GM12878 (cell line): ENCODE measurements at places on chromosomes 2 and 18.

DNA sequence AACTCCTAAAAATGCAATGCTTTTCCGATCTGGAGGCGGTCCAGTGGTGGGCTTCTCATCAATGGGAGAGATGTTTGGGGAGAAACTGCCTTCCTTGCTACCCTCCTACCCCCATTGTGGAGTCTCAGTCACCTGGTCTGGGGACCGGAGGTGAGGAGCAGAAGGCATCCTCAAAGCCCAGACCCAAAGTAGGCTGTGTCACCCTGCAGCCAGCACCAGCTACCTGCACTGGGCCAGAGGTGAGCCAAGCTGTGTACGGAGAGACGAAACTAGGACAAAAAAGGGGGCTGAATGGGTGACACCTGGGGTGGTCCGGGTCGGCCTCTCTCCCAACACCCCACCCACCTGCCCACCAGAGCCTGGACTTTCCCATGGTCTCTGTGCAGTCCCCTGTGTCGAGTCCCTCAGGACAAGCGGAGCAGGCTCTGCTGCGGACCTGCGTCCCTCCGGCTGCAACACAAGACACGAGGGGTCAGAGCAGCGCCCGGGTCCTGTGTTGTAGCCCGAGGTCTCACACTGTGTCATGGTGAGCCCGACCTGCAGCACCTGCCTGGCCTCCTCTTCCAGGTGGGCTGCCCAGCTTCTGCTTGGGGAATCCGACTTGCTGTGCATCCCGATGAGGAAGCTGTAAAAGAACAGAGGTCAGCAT is 68.0 kb upstream of the RMP24 start:
- no peak for DNase-seq

- no peak for DNase-seq
Measured at GRCh38 chr2:162073888-162074631, at the start of gene DPP4. Gene DPP4, minus strand, starts transcription at chr2:162074215. Its CDS starts 234 bp downstream, at chr2:162073981.

GRCh38 chr18:7658701-7659100 is 91.6 kb downstream of the PTPRM start:
- no peak for DNase-seq

DNA sequence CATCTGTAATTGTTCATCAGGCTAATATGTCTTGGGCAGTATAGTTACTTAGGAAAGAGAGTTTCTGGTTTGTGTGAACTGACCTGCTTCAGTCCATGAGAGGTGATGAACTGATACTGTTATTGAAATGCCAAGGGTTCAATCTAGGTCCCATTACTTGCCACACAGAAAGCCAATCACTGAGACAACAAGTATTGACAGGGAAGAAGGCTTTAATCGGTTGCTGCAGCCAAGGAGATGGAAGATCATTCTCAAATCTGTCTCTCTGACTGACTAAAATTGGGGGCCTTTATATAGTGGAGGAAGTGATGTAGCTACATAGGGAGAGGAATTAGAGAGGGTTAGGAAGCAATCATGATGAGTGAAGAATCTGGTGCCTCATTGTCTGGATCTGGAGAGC is 19.9 kb upstream of the FAM98A start:
- DNase-seq = no peak

DNA sequence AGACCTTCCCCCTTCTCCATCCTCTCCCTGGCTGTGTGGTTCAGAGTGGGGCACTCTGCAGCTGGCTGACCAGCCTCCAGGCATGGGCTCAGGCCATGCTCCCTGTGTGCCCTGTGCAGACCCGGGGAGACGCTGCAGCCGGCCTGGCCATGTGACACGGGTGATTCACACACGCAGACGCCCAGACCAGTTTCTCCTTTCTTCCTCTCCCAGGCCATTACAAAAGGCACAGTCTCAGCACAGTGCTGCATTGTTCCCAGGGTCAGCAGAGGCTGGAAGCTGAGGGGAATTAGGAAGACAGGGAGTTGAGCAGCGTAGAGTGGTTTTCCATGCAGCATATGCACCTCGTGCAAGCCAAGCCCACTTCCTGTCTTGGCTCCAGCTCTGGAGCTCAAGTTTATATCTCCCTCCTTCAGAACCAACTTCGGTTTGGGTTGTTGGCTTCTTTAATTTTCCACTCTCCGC is 288.5 kb downstream of the TNS1 start:
- no peak for DNase-seq

GRCh38 chr2:121992700-121993099 is 237.2 kb downstream of the TSN start:
- DNase-seq = no peak

DNA sequence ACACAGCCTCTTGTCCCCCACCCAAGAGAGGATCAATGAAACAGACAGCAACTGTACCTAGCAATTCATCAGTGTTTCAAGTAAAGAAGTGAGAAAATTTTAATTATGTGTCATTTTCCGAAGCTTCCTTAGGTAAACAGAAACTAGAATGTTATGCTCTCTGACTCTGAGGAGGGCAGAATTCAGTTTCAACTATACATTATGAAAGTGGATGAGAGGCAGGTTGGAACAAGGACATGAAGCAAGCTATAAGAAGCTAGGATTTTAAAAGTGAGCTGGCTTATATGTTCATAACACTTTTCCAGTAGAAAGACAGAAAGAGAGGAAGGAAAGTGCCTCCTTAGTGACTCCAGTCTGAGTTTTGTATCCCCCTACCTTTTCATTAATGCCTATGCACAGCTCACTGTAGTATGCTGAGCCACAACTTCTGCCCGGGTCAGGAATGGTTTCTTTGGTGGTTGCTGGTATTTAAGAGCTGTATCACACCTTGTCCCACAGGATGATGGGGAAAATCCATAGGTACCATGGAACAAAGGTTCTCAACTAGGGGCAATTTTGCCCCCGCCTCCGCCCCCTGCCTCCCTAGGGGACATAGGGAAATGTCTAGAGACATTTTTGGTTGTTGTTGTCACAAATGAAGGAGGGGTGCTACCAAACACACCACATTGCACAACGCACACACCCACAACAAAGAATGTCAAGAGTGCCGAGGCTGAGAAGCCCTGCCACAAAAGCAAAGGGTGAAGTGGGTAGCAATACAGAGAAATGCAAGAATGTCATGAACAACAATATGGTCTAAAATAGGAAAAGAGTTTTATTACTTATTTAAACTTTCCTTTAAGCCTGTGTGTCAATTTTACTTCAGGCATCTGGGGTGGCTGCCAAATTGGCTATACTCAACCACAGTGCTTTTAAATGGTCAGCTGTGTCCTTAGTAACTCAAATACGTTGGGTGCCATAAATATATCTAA is 161.0 kb upstream of the ZFP36L2 start:
- DNase-seq = peak; percentile 86

- no peak for DNase-seq
Measured at GRCh38 chr2:143284087-143284675, 155.0 kb downstream of the ARHGAP15 start.

DNA sequence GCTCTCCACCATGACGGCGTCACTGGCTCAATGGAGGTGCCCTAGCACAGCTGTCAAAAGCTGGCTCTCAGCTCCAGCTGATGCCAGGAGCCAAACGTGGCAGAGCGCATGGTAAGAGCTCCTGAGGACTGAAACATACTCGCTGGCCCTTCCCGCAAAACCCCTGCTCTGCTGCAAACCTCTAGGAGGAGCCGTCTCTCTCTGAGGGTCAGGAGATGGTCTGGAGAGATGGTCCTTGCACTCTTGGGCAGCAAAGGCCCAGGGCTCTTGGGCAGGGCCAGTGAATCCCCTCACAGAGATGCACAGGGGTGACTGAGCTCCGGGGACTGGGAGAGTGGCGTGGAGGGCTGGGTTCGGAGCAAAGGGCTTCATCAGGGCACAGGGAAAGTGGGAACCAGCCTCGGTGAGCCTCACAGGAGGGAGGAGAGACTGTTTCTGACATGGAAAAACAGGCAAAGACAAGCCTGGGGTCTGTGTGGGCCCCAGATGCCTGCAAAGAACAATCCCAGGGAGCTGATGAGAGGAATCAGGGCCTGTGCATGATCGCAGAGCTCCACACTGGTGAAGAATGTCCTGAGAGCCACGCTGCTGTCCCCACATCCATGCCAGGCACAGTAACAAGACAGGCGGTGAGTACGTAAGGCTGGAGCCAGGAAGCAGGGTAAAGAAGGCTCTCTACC is 17.2 kb downstream of the SNORC start:
- no peak for DNase-seq

DNA sequence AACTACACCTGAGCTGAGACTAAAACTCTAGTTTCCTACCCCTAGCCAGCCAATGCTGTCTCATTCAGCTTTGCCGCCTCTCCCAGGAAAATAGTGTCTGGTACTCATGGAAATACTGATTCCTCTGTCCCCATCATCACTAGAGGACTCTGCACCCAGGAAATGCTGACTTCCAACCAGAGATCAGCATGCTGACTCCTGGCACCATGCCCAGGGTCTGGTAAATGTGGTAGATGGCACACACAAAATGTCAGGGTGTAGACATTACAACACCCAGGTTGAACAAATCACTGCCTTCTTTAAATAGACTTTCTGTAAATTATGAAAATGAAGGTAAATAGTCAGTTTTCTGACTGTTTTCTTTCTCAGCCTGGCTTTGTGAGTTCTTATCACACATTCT is 307.3 kb upstream of the CHAC2 start:
- DNase-seq = no peak

- no peak for DNase-seq
Measured at GRCh38 chr2:222828572-222828971, 32.3 kb upstream of the ACSL3 start.

DNA sequence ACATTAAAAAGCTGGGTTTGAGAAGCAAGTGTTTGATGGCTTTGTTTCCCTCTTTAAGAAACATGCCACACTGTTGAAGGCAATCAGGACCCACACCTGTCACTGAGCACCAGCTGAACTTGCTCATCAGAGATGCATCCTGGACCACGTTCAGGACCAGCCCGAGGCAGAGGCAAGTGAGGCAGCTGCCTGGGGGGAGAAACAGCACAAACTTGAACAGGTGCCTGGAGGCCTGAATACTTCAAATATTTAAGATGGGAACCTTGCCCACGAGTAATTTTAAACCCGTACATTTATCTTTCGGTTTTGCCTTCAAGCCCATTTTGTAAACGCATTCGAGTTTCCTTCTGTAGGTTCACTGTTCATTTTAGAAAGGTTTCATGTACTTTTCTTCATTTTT is 421.3 kb downstream of the NYAP2 start:
- DNase-seq = no peak

DNA sequence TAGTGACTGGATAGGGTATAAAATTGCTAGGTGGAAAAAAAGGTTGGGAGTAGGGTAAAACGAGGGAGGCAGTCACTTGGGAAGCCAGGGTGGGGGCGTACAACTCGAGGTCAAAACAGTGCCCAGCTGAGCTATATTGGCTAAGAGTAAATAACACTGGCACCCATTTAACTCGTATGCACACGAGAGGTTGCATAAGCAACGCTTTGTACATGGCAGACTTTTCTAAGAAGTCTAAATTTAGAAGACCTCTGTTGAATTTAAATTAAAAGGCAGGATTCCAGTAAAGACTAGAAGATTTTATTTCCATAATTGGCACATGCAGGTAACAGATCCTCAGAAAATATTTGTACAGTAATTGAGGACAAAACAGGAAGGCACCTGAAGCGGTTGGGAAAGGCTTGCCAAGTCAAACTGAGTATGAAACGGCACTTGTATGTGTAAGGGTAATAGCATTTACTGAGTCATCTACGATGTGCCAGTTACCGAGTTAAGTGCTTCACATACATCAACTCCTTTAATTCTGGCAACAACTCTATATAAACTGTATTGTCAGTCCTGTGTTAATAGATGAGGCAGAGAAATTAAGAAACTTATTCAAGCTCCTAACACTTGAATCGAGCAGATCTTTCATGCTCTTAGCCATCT is 1.4 kb upstream of the MALT1 start:
- DNase-seq = peak; percentile 31

DNA sequence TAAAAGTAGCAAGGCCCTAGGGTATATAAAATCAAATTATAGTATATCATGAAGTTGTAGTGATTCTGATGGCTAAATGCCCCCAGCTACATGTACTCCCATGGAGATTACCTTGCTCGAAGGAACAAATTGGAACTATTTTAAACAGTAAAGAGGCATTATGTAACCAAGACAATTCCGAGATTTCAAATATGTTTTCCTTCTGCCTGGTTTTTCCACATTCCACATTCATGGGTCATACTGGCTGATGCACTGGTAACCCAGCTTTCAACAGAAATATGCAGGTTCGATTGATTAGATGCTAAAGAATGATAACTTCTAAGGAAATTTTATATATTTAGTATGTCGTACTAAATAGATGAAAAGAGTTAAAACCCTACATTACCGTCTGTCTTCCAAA is 62.3 kb upstream of the MGAT4A start:
- DNase-seq = no peak

DNA sequence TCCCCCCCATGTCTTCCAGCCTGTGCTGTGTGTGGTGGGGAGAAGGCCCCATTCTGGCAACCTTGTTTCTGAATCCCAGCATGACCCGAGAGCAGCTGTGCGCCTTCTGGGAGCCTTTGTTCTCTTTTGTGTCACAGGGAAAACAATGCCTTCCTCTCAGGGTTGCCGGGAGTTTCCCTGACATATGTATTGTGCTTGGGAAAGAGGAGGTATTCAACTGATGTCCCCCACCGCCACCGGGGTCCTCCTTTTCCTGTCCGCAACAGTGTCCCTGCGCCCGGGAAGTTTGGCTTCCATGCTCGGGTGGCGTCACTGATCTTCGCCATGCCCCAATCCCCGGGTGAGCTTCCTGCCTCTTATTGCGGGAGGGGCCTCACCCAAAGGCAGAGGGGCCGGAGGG is 77.5 kb upstream of the ASB18 start:
- DNase-seq = no peak

DNA sequence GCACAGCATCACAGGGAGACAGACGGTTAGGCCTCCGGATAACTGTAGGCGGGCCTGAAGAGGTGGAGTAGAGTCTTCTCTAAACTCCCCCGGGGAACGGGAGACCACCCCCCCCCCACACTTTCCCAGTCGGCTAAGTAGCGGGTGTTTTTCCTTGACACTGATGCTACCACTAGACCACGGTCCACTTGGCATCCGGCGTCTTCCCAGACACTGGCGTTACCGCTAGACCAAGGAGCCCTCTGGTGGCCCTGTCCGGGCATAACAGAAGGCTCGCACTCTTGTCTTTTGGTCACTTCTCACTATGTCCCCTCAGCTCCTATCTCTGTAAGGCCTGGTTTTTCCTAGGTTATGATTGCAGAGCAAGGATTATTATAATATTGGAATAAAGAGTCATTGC is 25.7 kb upstream of the NCL start:
- DNase-seq = no peak

DNA sequence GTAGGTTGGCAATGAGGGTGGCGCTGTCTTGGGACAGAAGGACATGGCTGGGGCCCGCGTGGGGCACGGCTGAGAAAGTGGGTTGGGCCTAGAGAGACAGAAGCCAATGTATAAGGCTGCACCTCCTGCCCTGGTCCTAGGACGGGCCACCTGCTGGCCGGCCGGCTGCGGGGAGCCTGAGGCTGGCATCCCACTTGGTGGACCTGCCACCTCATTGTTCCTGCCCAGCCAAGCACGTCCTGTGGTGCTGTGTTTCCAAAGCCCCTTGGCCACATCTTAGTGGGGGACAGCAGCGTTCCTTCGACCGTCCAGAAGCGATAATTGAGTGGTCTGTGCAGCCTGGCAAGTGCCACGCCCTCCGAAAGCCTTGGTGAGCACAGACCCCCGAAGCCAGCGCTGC is 223.9 kb downstream of the LDLRAD4 start:
- DNase-seq = no peak

- DNase-seq = no peak
Measured at GRCh38 chr2:106176446-106177099, 17.5 kb downstream of the UXS1 start.
